ENCODE measurements at places on chromosomes 4 and X.

GRCh38 chr4:182890202-182890601 lies 27.0 kb downstream of the DCTD start:
- peak; percentile 60 for DNase-seq

DNA sequence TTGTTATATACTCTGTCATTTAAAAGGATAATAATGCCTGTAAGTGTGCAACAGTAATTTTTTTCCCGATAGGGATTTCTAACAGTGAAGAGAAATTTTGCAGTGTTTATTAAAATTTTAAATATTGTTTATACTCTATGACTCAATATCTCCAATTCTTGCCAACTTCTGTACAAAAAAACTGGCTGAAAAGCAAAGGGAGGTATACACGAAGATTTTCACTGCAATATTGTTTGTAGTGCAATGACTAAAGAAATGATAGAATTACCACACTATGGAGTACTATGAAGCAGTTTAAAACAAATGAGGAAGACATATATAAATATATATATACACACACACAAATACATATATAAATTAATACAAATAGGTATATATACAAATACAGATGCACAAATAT lies 187.9 kb upstream of the IL15 start:
- DNase-seq = no peak

DNA sequence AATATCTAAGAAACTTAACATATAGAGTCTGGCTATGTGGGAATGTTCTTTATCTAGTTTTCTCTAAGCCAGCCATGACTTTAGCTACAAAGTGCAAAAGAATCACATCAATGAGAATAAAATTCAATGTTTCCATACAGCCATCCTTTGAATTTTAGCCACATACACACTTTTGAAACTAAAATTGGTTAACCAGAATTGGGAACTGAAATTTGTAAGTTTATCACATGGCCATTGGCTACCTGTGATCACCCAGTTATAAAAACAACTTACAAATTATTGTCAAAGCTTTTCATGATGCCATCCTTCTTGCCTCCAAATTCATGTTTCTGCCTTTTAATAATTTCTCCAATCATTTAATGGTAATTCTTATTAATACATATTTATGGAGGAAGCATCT lies 49.9 kb downstream of the PAK3 start:
- DNase-seq = no peak

GRCh38 chr4:39812500-39812899 lies 114.6 kb downstream of the UBE2K start:
- no peak for DNase-seq

- peak; percentile 88 for DNase-seq
These were observed 14.1 kb upstream of the MGST2 start for GRCh38 chr4:139651282-139652194.

GRCh38 chr4:601612-602558 lies 23.5 kb upstream of the PDE6B start:
- peak; percentile 83 for DNase-seq

DNA sequence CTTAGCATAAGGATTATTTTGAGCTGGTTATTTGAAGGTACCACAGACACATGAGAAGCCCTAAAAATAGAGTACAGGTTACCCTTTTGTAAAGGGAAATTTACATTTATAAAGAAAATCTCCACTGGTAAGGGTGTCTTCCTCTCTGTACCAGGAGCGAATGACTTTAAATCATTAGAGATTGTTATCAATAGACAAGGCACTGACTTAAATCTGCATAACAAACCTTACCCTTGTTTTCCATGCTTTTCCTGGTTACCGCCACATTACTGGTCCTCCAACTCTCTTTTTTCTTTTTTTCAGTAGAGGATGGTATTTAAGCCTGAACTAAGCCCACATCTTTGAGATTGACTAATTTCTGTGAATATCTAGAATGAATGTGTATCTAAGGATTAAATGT lies 129.8 kb downstream of the SLC7A11 start:
- no peak for DNase-seq

DNA sequence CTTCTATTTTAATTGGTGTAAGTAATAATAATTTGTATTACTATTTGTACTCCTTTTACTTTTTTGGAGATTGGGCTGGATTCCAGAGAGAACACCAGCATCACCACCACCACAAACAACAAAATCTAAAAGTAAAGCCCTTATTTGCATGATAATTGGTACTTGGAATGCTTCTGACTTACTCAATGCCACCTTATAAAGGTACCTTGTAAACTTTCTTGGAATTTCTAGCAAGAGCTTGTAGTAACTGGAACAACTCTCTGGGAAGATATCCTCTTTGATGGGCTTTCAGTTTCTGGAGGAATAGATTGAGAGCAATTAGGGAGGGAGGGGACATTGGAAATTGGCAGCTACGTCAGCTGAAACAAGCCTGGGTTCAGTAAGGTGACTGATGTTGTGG lies 20.2 kb upstream of the PITX2 start:
- DNase-seq = no peak

DNA sequence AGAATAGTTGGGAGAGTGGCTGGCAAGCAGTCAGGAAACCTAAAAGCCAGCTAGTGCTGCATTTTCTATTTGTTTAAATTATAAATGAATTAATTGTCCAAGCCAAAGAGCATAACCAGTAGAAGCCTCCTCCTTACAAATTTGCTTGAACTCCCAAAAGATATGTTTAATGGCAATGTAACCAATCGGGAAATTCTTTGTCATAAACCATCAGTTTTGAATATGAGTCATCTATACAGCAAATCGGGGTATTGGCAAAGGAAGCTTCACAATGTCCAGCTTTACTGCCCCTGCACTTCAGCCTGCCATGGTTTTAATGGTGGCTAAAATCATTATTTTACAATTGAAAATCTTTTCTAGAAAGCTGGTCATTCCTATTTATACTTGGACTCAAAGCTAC lies 216.6 kb downstream of the SHROOM3 start:
- no peak for DNase-seq

DNA sequence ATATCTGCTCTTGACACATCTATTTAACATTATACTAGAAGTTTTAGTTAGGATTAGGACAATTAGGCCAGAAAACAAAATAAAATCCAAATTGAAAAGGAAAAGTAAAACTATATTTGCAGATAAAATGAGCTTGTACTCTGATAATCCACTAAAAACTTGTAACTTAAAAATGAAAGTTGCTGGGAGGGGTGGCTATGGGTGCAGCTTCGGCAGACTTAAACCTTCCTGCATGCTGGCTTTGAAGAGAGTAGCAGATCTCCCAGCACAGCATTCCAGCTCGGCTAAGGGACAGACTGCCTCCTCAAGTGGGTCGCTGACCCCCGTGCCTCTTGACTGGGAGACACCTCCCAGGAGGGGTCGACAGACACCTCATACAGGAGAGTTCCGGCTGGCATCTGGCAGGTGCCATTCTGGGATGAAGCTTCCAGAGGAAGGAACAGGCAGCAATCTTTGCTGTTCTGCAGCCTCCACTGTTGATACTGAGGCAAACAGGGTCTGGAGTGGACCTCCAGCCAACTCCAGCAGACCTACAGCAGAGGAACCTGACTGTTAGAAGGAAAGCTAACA lies 2379.9 kb downstream of the ARAP2 start:
- DNase-seq = no peak

DNA sequence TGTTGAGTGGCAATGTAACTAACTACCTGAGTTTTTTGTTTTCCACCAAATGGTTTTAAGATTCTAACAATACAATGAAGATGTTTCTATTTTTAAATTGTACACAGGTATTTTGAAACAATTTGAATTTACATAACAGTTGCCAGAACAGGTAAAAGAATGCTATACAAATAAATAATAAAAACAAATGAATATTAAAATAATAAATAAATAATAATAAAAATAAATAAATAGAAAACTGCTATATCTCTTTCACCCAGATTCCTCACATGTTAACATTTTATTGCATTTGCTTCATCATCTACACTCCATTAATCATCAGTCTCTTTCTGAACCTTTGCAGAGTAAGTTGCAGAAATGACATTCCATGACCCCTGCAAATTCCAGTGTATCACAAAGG lies 32.3 kb upstream of the DSPP start:
- no peak for DNase-seq

DNA sequence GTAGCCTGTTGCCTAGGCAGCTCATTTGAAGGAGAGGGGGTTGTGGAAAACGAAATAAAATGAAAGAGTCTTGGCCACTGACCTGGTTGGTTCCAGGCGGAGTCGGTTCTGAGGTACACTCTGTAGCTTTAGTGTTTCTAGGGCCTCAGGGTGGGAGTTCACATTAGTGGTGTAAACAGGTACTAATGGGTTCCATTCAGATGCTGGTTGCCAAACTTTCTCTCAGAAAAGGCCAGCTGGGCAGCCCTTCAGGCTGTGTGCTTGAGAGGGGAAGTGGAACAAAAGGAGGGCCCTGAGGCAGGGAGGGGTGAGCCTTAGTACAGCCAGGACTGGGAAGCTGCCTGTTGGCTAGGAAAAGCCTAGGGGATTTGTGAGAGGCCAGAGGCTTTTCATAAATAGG lies 24.8 kb downstream of the NHSL2 start:
- DNase-seq = no peak

DNA sequence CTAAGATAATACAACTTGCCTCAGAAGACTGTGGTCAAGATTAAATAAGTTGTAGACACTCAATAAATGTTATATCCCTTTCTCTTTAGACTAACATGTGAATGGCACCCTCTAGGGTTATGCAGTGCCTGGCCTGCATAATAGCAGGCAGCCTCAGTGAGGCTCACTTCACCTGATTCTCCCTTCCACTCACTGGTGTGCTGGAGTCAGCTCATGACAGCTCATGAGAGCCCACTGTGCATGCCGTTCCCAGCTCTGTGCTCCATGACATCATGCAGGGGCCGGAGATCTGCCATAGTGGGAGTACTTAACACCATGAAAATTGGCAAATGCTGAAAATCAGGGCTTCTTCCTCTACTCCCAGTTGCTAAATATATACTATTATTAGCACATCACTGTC lies 64.5 kb downstream of the TEC start:
- no peak for DNase-seq
